GM03348 (cell line): ENCODE measurements at places on chromosomes 4 and X.

GRCh38 chr4:19346636-19347035 lies 905.1 kb upstream of the SLIT2 start:
- peak; percentile 24 for DNase-seq

DNA sequence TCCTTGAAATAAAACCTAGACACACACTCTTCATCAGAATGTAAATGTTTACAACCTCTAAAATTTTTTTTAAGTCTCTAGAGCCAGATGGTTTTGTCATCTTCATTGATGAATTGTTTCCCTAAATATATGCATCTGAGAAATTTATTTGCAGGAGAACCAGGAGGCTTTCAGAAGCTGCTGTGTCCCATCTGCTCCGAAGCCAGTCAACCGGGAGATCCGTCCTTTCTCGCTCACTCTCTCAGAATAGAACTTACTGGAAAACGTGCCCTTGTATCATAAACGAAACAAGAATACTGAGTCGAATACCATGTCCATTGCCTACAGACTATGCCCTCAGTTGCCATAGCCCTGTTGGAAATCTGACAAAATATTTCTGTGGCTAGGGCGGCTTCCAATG lies 103.5 kb downstream of the SLC34A2 start:
- DNase-seq = no peak

GRCh38 chr4:89134775-89135319 lies 23.5 kb downstream of the TIGD2 start:
- DNase-seq = peak; percentile 37

DNA sequence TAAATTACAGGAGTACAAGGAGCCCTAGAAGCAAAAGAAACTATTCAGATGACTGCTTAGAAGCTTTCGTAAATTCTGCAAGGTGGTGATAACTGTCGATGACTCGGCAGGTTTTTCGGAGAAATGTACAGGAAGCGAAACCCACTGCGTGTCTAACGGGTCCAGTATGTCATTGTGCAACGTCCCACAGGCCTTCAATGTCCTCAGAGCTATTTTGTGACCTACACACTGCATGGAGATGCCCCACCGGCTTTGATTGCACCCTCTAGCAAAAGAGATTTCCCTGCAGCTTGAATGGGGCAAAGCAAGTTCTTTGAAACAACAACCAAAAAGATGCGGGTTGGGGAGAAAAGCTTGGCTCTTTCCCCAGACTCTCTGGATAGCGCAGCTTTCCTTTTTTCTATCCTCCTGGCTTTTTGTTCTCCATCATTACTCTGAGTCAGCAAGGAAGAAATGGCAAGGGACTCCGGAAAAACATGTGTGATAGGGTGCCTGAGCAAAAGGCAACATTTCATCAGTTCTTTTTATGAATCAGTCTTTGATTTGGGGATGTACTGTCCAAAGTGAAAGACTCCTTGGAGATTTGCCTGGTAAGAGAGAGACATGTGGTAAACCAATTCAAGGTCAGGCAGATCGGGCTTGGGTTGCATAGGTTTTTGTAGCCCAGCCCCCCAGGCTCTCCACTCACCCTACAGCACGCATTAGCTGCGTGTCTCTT lies 112.0 kb upstream of the TBL1X start:
- DNase-seq = peak; percentile 54

- DNase-seq = no peak
Measured at GRCh38 chrX:109184506-109185139, 297.3 kb downstream of the GUCY2F start.

DNA sequence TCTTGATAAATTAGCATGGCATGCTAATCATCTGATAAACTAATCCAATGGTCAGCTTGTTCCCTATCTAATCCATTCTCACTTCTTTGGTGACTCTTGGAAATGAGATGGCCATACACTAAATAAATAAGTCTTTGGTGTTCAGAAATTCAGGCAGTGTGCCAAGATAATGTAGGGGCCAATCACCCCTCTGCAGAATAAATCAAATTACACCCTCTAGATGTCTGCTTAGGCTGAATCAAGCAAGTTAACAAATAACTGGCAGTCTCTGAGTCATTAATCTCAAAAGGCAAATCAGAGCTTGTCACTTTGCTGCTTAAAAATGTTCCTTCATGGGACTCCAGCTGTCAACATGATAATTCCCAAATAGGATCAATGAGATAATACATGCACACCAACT lies 97.4 kb downstream of the NLGN4X start:
- DNase-seq = no peak

- no peak for DNase-seq
Measured at GRCh38 chr4:96936886-96937285, 1097.0 kb downstream of the PDHA2 start.

DNA sequence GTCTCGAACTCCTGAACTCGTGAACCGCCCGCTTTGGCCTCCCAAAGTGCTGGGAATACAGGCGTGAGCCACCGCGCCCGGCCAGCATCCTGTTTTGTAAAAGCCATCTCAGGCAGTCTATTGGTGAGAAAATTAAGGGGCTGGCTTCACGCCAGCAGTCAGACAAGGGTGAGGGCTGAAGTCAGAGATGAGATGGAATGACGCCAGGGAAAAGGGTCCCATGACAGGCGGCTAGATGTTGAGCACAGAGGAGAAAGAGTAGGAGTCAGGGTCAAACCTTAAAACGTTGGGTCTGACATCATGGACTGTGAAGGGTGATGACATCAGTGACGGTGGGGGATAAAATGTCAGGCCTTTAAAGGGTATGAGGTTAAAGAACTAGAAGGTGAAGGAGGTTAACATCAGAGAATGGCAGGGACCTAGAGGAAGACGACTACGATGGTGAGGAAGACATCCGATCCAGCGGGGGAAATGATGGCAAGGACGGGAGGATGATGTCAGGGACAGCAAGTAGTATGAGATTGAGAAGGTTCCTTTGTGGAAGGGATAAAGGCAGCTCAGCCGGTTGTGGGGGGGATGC lies 504 bp upstream of the RBM3 start:
- DNase-seq = no peak

DNA sequence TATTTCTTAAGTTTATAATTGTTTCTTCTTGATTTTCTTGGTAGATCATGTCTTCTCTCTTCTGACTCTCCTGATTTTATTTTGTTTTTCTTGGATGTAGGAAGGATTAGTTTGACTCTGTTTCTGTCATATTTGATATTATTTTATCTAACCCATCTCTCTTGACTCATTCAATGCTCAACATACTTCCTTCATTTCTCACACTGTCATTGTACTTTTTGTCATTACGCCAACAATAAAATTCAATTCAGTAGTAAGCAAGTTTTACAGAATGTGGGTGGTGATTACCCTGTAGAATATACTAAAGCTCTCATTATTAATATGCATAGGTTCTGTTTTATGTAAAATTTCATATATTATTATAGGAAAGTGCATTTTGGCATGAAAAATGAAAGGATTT lies 1303.0 kb upstream of the AGA start:
- no peak for DNase-seq

DNA sequence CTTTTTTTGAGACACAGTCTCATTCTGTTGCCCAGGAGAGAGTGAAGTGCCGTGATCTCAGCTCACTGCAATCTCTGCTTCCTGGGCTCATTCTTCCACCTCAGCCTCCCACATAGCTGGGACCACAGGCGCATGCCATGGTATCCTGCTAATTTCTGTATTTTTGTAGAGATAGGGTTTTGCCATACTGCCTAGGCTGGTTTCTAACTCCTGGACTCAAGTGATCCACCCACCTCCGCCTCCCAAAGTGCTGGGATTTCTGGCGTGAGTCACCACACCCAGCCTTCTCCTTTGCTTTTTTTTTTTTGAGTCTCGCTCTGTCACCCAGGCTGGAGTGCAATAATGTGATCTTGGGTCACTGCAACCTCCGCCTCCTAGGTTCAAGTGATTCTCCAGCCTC lies 94.1 kb downstream of the PDS5A start:
- DNase-seq = no peak

DNA sequence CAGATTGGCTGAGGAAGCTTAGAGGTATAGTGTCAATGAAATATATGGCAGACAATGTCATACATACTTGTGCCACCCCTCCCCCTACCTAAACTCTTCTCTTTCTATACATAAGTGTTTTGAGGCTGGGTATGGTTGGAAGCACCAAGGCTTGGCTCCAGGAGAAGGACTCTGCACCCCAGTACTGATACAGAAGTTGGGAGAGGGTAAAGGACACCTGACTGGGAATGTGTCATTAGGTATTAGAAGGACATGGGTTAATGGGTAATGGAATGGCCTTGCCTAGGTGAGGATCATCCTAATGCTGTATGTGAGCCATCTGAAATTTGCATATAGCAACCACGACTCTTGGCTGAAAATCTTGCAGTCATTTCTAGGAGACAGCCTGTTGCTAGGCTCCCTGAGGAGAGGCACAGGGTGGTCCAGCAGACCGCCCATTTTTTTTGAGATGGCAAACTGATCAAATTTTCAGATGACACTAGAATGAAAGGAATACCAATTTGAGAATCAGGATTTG lies 26.8 kb upstream of the AP1S2 start:
- no peak for DNase-seq

- DNase-seq = no peak
Measured at GRCh38 chr4:159443975-159444374, 341.1 kb downstream of the RAPGEF2 start.

DNA sequence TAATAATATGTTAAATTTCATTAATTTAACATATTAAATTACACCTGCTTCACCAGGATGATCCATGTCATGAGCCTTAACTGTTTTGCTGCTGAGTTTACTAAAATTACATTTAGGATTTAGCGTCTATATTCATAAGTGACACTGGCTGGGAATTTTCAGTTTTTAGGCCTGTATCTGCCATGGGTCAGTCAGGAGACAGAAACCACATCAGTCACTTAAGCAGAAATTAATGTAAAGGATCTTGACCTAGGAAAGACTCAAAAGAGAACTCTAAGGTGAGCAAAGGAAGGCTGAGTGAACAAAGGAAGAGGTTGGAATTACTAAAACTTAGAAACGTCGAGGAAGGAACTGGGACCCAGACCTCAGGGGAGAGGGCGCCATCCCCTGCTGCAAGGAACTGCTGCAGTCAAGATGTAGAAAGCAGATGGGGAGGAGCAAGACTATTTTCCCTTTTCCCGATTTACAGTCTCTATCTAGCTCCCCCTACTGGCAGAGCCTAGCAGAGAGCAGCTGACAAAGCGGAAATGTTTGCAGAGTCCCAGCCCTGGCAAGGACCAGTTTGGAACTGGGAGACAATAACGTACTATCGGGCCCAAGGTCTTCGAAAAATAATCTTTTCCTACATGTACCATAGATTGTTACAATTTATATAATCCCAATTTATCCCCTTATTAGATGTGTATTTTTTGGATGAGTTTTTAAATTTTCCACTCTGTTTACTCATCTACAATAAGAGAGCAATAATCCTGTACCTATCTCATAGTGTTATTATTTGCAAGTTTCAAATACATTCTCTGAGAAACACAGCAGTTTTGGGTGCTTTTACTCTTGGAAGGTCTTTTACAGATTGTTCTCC lies 22.6 kb upstream of the RBBP7 start:
- DNase-seq = peak; percentile 68

DNA sequence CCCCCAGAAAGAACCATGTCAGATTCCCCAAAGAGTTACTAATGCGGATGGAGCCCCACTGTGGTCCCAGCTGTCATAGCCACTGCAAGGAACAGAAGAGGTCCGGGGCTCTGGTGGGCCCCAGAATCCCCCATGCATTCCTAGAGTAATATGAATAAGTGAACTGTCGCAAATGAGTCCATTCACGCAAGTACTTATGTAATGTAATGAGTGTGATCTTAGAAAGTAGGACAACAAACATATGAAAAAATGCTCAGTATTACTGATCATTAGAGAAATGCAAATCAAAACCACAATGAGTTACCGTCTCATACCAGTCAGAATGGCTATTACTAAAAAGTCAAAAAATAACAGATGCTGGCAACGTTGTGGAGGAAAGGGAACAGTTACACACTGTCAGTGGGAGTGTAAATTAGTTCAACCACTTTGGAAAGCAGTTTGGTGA lies 141.5 kb upstream of the RBPJ start:
- DNase-seq = no peak

DNA sequence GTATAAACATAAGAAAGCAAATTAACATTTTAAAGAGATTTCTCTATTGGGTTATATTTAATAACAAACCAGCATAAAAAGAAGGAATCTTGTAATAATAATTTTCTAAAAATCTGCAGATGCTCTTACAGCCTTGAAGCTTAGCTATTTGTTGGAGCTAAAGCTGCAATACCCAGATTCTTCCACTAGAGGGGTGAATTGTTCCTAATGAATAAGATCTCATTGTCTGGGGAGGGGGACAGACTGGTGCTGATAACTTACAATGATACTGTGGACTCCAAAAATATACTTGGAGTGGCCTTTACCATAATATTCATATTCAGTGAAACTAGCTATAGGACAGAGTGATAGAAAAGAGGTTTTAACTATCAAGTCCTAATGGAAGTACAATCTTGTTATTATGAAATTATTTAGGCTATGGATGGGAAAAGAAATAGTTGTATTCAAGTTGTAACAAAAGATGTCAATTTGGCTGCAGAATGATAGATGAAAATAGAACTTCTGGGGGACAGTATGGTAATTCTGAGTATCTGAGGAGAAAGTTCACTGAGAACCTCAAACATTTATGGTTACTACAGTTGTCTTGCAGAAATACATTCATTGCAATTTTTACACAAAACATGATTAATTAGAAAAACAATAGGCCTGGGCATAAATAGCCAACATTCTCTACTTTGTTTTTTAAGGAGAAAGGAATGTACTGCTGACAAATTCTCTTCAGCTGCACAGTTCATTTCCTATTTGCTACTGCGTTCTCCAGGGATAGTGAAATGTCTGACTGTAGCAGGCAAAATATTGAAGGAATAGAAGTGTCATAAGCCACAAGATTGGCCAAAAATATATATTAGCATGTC lies 443.3 kb downstream of the GBA3 start:
- peak; percentile 37 for DNase-seq

- DNase-seq = no peak
Measured at GRCh38 chr4:121076416-121076815, 4.1 kb upstream of the NDNF start.

- DNase-seq = peak; percentile 35
Measured at GRCh38 chrX:9341291-9342201, 123.3 kb upstream of the TBL1X start.

- no peak for DNase-seq
Measured at GRCh38 chrX:112874614-112875013, 34.0 kb upstream of the AMOT start.

DNA sequence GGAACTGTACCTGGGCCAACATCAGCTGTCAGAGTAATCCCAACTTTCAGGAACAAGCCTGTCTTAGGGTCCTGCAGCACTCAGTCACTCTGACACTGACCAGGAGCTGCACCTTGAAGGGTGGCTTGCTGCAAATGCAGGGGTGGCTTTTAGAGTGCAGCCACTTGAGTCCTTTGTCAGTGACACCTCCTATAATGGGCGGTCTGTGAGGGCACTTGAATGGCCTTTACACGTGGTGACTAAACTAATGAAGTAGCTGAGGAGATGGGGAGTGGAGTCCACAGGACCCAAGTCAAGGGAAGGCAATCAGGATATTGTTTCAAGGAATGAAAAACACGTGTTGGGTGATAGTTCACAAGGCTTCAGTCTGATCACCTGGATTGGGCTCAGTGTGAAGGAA lies 11.1 kb upstream of the LNX1 start:
- no peak for DNase-seq
